ENCODE measurements at places on chromosomes 7 and 10.

DNA sequence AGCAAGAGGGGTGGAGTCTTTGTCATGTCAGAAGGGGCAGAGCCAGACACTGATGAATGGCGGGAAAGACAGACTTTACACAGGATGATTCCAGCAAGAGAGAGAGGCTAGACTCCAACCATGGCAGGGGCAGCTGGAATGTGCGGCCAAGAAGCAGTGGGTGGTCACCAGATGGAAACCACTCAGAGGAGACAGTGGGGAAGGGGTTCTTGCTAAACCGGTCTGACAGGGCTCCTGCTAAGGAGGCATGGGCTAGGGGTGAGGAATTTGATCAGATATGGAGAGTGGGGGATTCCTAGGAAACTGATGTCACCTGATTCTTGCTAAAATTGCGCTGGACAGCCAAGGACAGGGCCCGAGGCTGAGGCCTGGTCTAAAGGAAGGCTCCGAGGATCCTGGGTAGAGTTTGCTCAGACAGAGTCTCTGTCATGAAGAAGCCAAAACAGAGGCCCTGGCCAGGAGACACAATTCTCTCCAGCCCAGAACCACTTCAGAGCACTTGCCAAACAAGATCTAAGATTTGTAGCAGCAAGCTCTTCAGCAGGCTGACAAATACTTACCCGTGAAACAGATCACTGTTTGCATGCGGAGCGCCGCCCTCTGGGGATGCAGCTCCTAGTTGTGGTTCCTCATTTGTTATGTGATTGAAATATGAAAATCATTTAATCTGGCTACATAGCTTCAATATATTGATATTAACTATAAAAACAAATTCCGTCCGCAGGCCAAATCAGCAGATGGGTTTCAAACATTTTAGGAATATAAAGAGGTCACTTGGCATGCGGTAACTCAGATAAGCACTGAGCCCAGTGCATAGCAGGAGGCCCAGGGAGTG, 377.0 kb downstream of the TCERG1L start:
- DNase-seq, result no peak

GRCh38 chr10:102641402-102641801, 2.9 kb upstream of the TRIM8 start:
- no peak for DNase-seq

- DNase-seq, result no peak
Observed at GRCh38 chr10:107814865-107815487, 650.5 kb upstream of the SORCS1 start.

DNA sequence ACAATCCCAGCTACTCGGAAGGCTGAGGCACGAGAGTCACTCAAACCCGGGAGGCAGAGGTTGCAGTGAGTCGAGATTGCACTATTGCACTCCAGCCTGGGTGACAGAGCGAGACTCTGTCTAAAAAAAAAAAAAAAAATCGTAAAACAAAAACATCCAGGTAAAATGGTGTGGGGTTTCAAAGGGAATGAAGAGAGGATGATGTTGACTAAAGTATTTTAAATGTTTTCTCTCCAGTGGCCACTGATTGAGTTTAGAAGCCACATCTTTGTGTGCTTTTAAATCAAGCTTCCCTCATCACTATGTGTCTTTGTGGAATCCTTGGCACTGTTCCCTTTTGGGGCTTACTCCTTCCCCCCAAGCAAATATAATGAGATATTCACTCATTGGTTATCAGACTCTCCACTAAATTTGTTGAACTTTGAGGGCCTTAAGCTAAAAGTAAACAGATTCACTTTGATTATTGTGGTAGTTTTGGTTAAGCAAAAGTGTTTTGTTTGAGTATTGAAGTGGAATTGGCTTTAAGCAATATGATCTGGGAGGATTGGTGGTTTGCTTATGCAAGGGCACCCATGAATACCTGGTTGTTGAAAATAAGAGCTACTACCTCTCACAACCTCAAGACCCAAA, 162.9 kb downstream of the CDK14 start:
- no peak for DNase-seq

GRCh38 chr10:116686632-116687031, 55.7 kb downstream of the HSPA12A start:
- DNase-seq, result no peak

- no peak for DNase-seq
Observed at GRCh38 chr7:15012135-15012534, 109.6 kb upstream of the DGKB start.

DNA sequence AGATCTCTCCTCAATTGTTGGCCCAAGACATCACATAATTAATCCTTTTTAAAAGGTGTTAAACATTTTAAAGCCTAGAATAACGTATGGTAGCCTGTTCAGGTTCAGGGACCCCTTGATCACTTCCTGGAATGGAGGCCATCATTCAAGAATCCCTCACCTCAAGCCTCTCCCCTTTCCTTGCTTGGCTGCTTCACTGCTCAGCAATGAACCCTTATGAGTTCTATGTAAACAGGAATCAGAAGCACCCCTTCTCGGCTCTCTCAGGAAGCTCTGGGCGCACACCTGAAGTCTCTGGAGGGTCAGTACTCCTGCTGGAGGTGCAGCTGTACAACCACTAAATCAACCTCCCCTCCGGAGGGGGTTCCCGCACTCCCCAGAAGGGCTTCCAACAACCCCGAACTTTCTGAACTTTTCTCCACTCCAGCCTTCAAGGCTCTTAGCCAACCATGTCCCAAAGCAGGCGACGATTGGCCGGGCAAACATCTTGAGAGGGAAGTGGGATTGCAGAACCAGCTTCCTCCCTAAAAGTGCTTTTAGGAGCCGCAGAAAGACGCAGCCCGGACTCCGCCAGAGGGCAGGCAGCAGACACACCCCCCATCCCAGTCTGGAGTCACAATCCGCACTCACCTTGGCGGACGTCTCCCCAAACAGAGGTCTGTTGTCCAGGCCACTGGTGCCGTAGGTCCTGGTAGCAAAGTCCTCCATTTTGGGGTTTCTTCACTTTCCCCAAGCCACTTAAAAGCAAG, 562 bp downstream of the TMEM243 start:
- no peak for DNase-seq

DNA sequence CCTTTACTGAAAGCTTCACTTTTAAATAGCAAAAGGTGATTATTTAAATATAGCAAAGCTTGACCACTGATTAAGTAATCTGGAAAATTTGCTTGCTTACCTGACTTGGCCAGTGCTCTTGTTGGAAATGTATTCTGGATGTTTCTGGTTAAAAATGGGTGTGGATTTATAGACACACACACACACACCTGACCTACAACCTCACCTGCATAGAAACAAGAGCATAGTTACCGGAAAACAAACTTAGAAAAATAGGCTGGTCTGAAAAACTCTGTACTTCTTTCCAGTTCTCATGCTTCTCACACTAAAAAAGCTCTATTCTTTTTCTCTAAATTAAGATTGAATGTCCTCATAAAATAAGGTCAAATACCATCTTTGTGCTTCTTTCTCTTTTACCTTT, at the start of gene AGR3:
TSS of gene AGR3 (minus strand) at position 140 of the 400 bp plus-strand sequence. CDS start 3,365 bp downstream, outside the sequence.
- DNase-seq, result no peak

GRCh38 chr7:1941464-1942242, 271.6 kb downstream of the ELFN1 start:
- no peak for DNase-seq

GRCh38 chr10:61904733-61905725, 3.5 kb downstream of the ARID5B start:
- DNase-seq, result no peak

- DNase-seq, result no peak
Observed at GRCh38 chr10:97277551-97277950, 14.9 kb downstream of the ARHGAP19 start.
